ENCODE measurements at places on chromosomes 1 and 21.

- DNase-seq, result no peak
Measured at GRCh38 chr1:152415454-152416227, 1.6 kb upstream of the CRNN start.

GRCh38 chr1:235504122-235504493 is at the start of gene B3GALNT2:
Gene B3GALNT2 (minus strand): TSS chr1:235504452. CDS start chr1:235504252, 200 bp downstream.
- DNase-seq, result no peak

GRCh38 chr1:100927276-100927675 is 31.4 kb downstream of the SLC30A7 start:
- no peak for DNase-seq

DNA sequence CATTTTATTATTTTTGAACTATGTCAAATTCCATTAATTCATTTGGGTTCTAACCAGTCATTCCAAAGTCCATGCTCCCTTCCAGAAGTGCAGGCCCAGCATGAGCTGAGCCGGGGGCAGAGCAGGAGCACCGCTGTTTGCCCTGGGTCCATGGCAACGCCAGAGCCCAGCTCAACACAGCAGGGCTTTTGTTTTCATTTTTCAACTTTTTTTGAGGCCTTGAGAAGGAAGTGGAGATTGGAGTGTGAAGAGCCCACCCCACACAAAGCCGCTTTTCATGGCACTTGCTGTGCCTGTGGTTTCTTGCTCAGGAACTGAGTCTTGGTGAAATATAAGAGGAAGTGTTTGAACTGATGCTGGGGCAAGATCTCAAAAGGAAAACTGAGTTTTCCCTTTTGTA is 13.2 kb upstream of the PRMT2 start:
- DNase-seq, result peak; percentile 90

- DNase-seq, result no peak
Measured at GRCh38 chr1:152386940-152387339, 27.1 kb downstream of the CRNN start.

GRCh38 chr1:235124665-235125064 is 4.0 kb downstream of the TOMM20 start:
- DNase-seq, result no peak

DNA sequence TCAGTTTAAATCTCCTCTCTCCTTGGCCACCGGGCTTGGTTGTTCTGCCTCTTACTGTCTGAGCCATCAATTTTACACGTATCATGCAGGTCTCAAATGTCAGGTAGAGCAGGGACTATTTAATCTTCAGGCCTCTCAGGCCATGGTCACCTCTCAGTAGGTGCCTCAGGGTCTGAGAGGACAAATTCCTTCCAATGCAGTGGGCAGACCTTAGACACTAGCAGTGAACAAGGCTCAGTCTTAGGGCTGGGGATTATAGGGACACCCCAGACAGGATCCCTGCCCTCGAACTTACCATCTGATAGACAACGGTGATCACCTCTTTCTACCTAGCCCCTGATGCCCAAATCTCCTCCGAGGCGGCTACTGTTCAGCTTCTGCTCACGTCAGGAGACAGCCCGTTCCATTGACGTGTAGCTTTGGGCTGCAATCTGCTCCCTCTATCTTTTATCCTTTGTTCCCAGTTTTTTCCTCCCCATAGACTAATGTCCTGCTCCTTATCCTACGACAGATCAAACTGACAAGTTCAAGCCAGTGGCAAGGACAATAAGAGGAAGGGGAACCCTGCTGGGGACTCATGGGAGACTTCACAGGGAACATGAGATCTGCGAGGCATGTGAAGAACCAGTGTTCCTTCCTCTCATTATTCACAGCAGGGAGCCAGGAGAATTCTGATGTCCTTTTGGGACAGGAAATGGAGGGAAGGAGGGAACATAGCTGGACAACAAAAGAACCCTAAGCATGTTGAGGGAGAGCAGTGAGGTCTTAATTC is 1.4 kb upstream of the MYOG start:
- DNase-seq, result no peak

DNA sequence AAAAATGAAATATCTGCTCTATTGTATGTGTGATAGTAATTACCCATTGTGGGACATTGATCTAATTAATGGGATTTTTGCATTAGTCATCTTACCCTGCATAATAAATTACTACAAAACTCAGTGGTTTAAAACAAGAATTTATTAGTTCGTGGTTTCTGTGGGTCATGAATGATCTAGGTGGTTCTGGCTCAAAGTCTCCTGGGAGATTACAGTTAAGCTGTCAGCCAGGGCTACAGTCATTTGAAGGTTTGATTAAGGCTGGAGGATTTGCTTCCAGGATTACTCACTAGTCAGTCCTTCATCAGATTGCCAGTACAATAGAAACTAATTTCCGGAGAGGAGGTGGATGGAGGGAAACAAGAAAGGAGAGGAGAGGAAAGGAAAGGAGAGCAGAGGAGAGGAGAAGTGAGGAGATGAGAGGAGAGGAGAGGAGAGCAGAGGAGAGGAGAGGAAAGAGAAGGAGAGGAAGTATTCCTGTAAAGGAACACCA is 60.4 kb upstream of the TNFSF4 start:
- peak; percentile 31 for DNase-seq

- DNase-seq, result no peak
Measured at GRCh38 chr21:25870084-25870483, 135.3 kb downstream of the GABPA start.

DNA sequence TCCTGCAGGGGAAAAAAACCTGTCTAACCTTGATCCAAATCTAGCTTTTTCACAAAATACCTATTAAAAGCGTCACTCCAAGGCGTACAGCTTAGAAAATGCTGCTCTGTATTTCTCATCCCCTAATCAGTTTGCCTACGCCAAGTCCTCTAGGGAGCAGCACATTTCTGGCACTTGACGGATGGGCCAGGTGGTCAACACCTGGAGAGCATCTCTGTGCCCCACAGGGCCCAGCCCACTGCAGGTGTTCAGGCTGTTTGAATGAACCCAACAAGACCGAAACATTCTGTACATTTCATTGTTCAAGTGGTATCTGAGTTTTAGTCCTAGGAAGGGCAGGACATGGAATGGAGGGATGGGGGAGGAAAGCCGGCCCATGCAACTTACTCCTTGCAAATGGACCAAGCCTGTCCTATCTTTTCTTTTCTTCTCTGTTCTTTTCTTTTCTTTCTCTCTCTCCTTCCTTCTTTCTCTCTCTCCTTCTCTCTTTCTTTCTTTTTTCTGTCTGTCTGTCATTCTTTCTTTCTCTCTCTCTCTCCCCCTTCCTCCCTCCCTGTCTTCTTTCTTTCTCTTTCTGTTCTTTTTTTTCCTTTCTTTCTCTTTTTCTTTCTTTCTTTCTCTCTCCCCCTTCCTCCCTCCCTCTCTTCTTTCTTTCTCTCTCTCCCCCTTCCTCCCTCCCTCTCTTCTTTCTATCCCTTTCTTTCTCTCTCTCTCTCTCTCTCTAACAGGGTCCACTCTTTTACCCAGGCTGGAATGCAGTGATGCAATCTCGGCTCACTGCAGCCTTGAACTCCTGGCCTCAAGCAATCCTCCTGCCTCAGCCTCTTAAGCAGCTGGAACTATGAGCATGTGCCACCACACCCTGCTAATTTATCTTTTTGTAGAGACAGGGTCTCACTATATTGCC is 29.1 kb downstream of the IGFN1 start:
- DNase-seq, result no peak

GRCh38 chr1:110135666-110136065 is 14.6 kb upstream of the SLC6A17 start:
- DNase-seq, result no peak

DNA sequence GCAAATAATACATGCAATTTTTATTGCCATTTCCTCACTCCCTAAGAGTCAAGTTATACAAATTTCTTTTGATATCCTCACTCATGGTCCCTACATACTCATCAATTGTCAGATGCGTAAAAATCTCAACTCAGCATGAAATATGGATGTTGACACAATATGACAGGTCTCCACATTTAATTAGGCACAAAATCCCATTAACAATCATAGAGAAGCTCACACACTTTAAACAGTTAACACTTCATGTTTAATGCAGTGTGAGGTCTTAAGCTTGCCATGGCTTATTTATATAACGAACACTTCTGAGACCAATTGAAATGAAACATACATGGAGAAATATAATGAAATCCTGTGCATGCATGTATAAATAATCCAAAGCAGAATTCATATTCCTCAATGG is 58.6 kb downstream of the GREM2 start:
- no peak for DNase-seq

- DNase-seq, result peak; percentile 58
Measured at GRCh38 chr1:92951141-92951582, 10.1 kb downstream of the DIPK1A start.

All from choroid plexus epithelial cell (primary cell).